ENCODE measurements at places on chromosomes 16 and 17.

GRCh38 chr17:55273579-55274354, 9.0 kb downstream of the HLF start:
- DNase-seq = no peak

GRCh38 chr16:2252806-2253148, 1.4 kb upstream of the ECI1 start:
- DNase-seq = no peak

DNA sequence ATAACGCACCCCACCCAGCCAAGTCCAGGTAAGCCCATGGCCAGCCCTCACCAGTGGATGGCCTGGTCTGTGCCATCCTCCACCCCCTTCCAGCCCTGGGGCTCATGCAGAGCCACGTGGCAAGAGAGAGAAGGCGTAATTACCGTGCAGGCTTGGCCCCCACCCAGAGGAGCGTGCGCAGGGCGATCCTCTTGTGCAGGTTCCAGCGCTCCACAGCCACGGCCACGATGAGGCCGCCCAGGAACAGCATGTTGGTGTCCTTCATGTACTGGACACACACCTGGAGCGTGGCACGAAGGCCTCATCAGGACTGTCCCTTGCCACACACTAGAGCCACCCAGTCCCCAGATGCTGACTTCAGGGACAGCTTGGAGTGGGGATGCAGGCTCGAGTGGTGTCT, 6.7 kb downstream of the SLC13A5 start:
- no peak for DNase-seq

DNA sequence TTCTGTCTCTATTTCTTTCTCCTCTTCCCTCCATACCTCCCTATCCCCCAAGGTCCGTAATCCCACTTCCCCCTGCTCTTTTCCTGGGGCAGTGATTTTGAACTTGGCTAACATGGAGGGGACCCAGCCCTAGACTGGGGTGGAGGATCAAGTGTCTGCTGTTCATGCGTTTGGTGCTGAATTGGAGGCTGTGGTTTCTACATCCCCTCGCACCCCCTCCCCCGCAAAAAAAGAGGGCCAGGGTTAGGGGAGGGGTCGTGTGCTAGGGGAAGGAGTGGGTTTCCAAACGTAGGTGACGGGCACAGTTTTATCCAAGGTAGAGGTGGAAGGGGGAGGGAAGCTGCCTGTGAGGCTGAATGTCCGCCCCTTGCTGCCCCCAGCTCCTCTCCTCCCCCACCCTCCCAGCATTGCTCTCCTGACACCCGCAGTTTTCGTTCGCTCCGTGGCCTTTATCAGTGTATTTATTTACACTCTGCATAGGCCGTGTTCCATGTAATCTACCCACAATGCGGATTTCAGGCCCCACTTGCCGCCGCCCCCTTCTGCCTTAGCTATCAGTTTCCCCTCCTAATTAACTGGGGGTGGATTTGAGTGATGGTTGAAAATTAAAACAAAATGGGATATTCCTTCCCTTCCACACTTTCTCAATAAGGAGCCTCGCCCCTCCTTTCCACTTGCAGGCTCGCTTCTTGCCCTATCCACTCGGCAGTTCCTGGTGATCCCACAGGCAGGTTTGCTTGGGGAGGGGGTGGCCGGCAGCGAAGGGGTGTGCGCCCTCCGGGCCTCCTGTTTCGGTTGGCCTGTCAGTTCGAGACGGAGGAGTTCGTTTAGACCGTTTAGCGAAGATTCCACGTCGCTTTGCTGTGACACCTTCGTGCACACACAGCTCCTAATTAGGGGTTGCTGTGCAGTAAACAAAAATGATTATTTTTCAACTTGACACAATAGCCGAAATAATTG, 2.0 kb downstream of the GNAO1 start:
- DNase-seq = no peak

DNA sequence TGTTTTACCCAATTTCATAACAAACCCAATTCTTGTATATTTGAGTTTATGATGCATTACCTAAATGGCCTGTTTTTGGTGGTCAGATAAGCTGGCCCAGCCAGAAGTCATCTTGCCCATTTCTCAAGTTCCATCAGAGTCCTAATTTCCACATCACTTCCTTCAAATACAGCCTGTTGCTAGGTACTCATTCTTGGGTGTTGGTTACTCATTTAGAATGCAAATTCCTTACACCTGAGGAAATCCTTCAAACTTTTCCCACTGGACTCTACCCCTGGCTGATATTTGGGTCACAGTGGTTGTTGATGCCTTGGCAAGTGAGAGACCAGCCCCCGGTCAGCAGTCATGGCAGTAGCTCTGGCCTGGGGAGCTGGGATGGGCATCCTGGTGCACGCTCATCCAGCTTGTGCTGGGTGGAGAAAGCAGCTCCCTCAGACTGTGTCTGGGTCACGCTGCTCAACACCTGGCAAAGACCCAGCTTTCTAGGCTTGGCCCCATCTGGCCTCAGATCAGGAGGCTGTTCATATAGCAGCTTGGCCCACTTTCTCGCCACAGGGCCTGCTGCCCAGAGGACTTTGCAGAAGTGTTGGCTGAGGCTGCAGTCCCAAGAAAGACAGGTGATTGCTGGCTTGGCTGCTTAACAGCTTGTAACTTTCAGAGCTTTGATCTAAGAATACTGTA, 25.8 kb downstream of the WSB1 start:
- DNase-seq = no peak

DNA sequence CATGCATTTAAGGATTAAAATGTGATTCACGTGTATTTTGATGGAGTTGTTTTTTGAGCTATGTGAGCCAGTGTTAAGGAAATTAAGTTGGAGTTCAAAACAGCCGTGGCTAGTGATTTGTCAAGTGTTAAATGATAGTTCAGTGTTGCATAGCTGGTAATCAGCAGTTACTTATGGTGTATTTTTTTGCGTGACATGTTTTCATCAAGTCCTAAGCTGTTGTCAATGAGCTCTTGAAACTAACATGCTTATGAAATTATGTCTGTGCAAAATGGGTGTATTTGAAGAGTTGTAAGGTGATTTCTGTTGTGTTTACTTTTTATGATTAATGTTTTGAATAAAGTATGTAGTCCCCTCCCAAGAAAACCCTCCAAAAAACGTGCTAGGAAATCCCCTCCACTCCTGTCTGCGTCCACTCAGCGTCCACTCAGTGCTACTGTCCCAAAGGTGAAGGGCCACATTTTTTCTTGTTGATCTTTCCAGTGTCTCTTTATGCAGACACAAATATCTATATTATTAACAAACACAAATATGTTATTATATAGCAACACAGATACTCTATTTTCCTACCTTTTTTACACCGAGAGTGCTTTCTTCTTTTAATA, 30.0 kb downstream of the USP10 start:
- DNase-seq = no peak

- no peak for DNase-seq
Measured at GRCh38 chr16:15810411-15810810, 46.4 kb downstream of the MYH11 start.
